ENCODE measurements at places on chromosomes 16 and 17.

DNA sequence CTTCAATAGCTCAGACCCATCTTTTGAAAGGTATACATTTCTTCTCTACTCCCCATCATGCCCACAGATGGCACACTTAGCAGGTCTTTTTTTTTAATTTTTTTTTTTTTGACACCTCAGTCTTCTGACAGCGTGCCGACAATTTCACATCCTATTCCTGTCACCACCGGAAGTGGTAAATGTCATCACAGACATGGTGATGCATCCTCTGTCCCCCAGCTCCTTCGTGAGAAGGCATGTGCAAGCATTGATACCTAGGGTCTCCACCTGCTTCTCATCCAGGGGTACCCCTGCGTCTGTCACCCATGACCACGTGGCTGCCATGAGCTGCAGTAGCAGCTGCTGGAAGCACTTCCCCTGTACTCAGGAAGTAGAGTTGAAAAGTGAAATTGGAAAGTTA, 35.6 kb downstream of the ELAC2 start:
- peak; percentile 4 for DNase-seq

- DNase-seq = no peak
These were observed 17.9 kb upstream of the HEXD start for GRCh38 chr17:82400206-82400605.

GRCh38 chr16:74078511-74079231, 217.9 kb upstream of the PSMD7 start:
- DNase-seq = no peak

DNA sequence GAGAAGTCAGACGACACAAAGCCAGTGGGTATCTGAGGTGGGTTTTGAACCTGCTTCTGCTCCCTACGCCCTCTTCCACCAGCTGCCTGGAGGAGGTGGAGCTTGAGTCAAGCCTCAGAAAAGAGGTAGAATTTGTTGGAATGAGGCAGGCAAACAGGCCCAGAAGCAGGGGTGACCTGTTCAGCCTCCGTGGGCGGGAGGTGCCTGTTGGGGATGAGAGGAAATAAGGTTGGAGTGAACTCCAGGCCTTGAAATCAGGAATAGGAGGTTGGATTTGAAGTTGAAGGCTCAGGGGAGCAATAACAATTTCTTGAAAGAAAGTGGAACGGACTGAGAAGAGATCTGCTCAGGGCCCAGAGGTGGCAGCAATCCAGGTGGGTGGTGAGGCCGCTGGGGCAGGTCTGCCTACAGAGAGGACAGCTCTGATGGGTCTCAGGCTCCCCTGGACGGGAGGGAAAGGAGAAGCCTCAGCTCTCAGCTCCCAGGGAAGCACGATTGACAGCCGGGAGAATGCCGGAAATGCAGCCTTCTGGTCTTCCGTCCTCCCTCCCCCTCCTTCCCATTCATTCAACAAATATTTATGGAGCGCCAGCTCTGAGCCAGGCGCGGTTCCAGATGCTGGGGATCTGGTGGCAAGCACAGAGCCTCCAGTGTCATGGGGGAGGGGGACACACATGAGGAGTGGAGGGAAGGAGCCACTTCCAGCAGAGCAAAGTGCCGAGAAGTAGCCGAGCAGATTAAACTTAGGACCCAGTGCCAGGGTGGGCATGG, 61.9 kb upstream of the CIBAR2 start:
- no peak for DNase-seq

DNA sequence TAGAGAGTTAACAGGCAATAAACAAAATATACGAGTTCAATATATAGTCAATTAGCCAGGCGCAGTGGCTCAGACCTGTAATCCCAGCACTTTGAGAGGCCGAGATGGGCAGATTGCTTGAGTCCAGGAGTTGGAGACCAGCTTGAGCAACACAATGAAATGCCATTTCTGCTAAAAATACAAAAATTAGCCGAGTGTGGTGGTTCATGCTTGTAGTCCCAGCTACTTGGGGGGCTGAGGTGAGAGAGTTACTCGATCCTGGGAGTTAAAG, 69.8 kb upstream of the TOB1 start:
- DNase-seq = no peak

DNA sequence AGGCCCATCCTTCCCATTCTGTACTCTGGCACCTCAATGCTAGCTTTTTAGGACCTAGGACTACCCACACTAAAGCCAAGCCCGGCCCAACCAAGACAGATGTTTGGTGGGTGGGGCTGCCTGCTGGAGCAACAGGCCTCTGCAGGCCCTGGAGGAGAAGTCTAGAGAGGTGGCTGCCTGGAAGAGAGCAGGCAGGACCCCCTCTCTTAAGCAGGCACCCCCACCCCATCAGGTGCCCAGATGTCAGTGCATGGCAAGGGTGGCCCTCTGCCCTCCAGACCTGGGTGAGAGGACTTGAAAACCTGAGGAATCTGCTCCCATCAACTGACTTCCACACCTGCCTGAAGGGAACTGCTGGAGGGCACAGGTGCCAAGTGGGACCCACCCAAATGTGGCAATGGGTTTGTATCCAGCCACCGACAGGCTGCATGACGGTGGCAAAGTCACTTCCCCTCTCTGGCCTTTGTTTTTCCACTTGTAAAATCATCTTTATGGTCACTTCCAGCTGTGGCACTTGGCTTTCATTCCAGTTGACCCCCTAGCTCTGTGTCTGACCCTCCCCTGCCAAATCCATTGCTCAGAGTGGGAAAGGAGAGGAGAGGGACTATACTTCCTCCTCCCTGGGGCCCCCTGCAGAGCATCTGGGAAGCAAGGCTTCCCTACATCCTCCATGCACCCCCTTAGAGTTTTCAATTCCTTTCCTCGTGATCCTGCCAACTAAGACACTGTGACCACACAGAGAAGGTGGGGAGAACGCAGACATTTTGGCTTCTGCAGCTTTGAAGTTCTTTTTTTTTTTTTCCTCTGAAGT, 1.7 kb upstream of the STAT5A start:
- DNase-seq = no peak

- no peak for DNase-seq
These were observed 56.5 kb downstream of the MRM1 start for GRCh38 chr17:36657763-36658490.

- DNase-seq = no peak
These were observed 28.6 kb upstream of the METRNL start for GRCh38 chr17:83050651-83051395.

DNA sequence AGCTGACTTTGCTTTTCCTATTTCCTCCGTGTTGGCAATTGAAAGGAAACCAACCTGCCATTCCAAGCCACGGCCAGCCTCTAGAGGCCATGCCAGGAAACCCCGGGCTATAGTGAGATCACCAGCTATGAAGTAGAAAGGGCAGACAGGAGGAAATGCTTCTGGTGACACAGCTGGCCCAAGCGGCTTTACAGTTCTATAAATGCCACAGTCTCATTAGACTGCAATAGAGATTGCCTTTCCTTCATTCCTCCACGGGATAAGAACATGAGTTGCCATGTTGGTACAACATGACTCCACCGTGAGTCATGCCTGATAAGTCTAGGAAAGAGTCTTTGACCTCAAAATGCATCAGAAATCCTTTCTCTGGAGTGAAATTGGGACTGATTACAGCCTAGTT, 384.9 kb downstream of the GRIN2A start:
- no peak for DNase-seq
